Testis (tissue), 5 donors: ENCODE measurements at places on chromosomes 16 and 17. TPM values are rescaled to one million over a fixed set of nuclear protein-coding genes. Genes with fewer than 3 reads are reported as not detected.

GRCh38 chr16:85650135-85650843 lies 37.2 kb downstream of the GSE1 start:
- no peak overlapping the region for H3K27ac ChIP-seq
- no peak overlapping the region for H3K4me3 ChIP-seq
- no peaks in the 10 kb centered on the region for H3K27me3 ChIP-seq

Gene KRTAP2-2
- not detected for polyA plus RNA-seq

DNA sequence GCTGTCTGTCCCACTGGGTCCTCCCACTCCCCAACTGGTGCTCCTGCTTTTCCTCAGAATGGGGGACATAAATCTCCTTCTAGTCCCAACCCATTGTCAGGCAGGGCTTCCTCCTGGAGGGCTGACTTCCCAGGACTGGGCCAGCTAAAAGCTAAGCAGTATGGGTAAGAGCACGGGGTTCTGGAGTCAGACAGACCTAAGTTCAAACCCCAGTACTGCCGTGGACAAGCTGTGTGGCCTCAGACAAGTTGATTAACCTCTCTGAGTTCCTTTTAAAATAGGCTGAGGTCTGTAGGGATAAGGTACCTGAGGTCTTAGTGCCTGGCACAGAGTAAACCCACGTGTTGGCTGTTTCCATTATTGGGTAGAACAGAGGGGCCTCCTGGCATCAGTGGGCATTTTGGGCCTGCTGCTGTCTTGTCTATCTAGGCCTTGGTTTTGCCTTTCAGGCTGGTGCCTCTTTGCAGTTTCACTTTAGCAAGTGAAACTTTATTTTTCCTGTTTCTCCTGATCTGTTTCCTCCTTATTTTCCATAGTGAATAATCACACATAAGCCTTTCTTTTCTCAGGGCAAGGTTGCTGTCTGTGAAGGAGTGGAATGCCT lies 114.6 kb downstream of the PRKCB start:
- no peaks in the 10 kb centered on the region for H3K27me3 ChIP-seq
- H3K4me1 ChIP-seq, result peaks cover 7% of the 10 kb centered on the region
- H3K27ac ChIP-seq, result no peak overlapping the region
- DNase-seq, result no peak

GRCh38 chr17:28141773-28142172 lies 99.3 kb downstream of the NLK start:
- no peaks in the 10 kb centered on the region for H3K4me1 ChIP-seq
- no peaks in the 10 kb centered on the region for H3K36me3 ChIP-seq
- no peak overlapping the region for H3K27ac ChIP-seq
- no peak for DNase-seq
- H3K27me3 ChIP-seq, result no peaks in the 10 kb centered on the region
- H3K4me3 ChIP-seq, result no peak overlapping the region

DNA sequence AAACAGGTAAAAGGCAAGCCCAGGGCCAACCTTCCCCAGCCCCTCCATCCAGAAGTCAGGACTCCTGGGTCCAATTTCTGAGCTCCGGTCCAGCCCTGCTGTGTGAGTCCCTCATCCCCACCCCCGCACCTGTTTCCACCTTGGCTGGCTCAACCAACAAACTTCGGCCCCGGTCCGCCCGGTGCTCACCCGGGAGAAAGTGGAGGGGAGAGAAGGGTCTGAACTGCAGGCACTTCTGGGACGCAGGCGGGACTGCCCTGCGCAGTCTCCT lies 541 bp downstream of the RHBDF2 start:
- H3K4me3 ChIP-seq, result peak overlapping the region; percentile 62
- H3K4me1 ChIP-seq, result peaks cover 36% of the 10 kb centered on the region
- peak overlapping the region; percentile 80 for H3K27ac ChIP-seq
- H3K27me3 ChIP-seq, result no peaks in the 10 kb centered on the region
- DNase-seq, result no peak
- no peaks in the 10 kb centered on the region for H3K36me3 ChIP-seq

DNA sequence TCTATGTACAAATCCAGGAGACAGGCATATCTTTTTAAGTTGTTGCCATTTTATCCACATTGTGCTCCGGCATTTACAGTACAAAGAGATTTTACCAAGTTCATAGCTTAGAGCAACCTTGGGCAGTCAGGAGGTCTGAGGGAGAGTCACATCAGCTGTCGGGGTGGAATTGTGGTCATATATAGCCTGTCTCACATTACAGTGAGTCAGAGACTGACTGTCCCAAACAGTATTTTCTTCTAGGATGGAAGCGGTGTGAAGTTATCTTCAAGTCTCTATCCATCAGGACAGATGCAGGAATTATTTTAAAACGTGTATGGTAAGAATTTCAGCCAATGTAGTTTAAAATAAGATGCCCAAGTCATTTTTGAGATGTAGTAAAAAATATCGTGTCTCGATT lies 53.0 kb downstream of the GPRC5B start:
- no peak overlapping the region for H3K27ac ChIP-seq
- DNase-seq, result peak; percentile 53
- no peaks in the 10 kb centered on the region for H3K4me1 ChIP-seq
- H3K4me3 ChIP-seq, result no peak overlapping the region

DNA sequence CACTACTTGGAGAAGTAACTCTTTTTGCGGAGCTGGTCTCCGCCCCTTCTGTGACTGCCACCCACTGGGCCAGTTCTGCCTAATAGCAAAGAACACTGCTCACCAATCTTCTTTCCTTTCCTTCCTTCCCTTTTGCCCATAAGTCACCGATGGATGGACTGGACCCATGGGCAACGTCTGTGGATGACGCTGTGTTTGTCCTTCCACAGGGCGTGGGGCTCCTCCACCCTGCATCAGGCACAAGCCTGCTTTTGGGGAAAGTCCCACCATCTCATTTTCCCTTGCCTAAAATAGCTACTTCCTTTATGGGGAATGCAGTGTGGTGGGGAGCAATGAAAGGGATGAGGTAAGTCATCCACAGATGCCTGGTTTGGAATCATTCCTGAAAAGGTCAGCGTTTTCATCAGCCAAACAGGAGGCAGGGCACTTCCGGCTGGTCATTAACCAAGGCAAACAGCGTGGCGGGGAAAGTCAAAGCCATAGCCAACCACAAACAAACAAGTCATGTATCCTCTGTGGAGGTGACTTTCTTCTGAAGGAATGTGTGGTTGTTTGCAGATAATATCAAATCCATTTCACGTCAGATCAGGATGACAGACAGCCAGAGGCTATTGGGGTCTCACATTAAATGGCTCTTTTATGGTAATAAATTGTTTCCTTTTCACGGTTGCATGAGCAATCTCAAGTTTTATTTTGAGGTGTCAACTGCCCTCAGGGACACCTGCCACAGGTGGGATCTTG lies 30.7 kb upstream of the MED9 start:
- H3K4me3 ChIP-seq, result no peak overlapping the region
- H3K27ac ChIP-seq, result no peak overlapping the region
- H3K36me3 ChIP-seq, result no peaks in the 10 kb centered on the region
- DNase-seq, result no peak
- no peaks in the 10 kb centered on the region for H3K4me1 ChIP-seq
- no peaks in the 10 kb centered on the region for H3K27me3 ChIP-seq

DNA sequence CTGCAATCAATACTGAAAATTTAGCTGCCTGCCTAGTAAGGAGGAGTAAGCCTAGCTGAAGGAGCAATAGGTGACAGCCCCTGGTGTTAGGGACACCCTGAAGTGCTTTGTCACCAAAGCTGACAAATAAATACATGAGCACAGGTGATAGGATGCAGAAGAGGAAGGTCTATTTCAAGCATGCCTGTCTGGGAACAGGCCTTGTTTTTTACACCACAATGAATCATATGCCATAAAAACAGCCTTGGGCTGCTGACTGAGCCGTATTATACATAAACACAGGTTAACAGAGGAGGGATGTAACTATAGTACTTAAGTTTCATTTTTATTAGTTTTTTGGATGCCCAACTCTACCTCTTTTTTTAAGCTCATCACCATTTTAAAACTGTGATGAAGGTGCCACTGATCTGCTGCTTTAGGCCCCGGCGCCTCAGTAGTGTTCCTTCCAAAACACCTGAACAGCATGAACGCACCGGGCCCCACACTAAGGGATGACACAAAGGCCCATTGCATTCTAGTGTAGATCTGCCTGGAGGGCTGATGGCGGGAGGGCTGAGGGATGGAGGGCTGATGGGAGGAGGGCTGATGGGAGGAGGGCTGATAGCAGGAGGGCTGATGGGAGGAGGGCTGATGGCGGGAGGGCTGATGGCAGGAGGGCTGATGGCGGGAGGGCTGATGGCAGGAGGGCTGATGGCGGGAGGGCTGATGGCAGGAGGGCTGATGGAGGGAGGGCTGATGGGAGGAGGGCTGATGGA lies 150.3 kb downstream of the AATF start:
- no peak overlapping the region for H3K4me3 ChIP-seq
- H3K27ac ChIP-seq, result no peak overlapping the region
- H3K36me3 ChIP-seq, result no peaks in the 10 kb centered on the region
- peaks cover 13% of the 10 kb centered on the region for H3K4me1 ChIP-seq
- DNase-seq, result no peak

DNA sequence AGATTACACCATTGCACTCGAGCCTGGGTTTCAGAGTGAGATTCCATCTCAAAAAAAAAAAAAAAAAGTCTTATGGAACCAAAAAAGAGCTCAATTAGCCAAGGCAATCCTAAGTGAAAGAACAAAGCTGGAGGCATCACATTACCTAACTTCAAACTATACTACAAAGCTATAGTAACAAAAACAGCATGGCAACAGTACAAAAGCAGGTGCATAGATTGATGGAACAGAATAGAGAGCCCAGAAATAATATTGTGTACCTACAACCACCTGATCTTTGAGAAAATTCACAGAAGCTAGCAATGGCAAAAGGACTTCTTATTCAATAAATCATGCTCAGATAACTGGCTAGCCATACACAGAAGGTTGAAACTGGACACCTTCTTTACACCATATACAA lies 24.7 kb upstream of the CCL2 start:
- H3K36me3 ChIP-seq, result no peaks in the 10 kb centered on the region
- no peak overlapping the region for H3K27ac ChIP-seq
- H3K27me3 ChIP-seq, result no peaks in the 10 kb centered on the region
- no peak for DNase-seq
- H3K4me3 ChIP-seq, result no peak overlapping the region

DNA sequence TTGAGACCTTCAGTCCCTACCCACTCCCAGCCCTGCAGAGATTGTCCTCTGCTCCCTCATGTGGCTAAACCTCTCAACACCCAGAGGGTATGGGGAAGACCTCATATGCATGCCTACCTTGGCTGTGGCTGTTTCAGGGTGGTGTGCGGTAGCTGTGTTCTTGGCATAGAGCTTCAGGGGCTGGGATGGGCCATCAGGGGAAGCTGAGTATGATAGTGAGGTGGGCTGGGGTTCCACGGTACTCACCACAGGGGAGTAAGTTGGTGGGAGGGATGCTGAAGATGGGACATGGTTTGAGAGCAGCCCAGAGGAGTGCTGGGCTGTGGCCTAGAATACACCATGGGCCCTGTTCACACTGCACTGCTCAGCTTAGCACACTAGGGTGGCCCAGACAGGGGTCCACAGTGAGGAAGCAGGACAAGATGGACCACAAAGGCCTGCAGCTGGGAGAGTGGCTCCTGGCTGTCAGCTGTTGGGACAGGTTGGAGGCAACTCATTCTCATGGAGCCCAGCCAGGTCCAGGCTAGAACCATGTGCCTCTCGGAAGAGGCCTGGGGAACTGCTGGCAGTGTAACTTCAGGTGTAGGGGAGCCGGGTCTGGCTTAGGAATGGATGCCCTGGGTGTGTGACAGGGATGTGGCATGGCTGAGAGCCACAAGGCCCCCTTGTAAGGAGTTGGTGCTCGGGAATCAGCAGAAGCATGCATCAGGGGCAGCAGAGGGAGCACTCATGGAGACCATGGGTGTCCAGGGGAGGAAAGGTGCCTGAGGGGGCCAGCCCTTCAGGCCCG lies 3.1 kb downstream of the MFAP4 start:
- H3K36me3 ChIP-seq, result no peaks in the 10 kb centered on the region
- no peaks in the 10 kb centered on the region for H3K27me3 ChIP-seq
- H3K27ac ChIP-seq, result peak overlapping the region; percentile 87

Gene HOXB7
- polyA plus RNA-seq, result 4.4 TPM

- no peak overlapping the region for H3K4me3 ChIP-seq
- no peak for DNase-seq
- H3K4me1 ChIP-seq, result peaks cover 2% of the 10 kb centered on the region
- no peaks in the 10 kb centered on the region for H3K27me3 ChIP-seq
Measured at GRCh38 chr17:65848751-65849150, 287.3 kb upstream of the AXIN2 start.

GRCh38 chr17:35931794-35932425 lies 1.3 kb upstream of the RDM1 start:
- no peaks in the 10 kb centered on the region for H3K36me3 ChIP-seq
- H3K27ac ChIP-seq, result no peak overlapping the region
- H3K27me3 ChIP-seq, result no peaks in the 10 kb centered on the region
- no peak overlapping the region for H3K4me3 ChIP-seq
- H3K4me1 ChIP-seq, result peaks cover 23% of the 10 kb centered on the region

GRCh38 chr16:66175058-66175457 lies 191.4 kb upstream of the CDH5 start:
- no peaks in the 10 kb centered on the region for H3K4me1 ChIP-seq
- no peaks in the 10 kb centered on the region for H3K27me3 ChIP-seq
- H3K36me3 ChIP-seq, result no peaks in the 10 kb centered on the region
- H3K27ac ChIP-seq, result no peak overlapping the region

Gene UBN1
- polyA plus RNA-seq, result 98.2 TPM

GRCh38 chr17:14794961-14795360 lies 470.2 kb downstream of the PMP22 start:
- no peaks in the 10 kb centered on the region for H3K27me3 ChIP-seq
- H3K4me1 ChIP-seq, result no peaks in the 10 kb centered on the region
- DNase-seq, result no peak

Gene UMOD
- polyA plus RNA-seq, result 0.99 TPM

Gene PRDM7
- polyA plus RNA-seq, result 4.2 TPM

DNA sequence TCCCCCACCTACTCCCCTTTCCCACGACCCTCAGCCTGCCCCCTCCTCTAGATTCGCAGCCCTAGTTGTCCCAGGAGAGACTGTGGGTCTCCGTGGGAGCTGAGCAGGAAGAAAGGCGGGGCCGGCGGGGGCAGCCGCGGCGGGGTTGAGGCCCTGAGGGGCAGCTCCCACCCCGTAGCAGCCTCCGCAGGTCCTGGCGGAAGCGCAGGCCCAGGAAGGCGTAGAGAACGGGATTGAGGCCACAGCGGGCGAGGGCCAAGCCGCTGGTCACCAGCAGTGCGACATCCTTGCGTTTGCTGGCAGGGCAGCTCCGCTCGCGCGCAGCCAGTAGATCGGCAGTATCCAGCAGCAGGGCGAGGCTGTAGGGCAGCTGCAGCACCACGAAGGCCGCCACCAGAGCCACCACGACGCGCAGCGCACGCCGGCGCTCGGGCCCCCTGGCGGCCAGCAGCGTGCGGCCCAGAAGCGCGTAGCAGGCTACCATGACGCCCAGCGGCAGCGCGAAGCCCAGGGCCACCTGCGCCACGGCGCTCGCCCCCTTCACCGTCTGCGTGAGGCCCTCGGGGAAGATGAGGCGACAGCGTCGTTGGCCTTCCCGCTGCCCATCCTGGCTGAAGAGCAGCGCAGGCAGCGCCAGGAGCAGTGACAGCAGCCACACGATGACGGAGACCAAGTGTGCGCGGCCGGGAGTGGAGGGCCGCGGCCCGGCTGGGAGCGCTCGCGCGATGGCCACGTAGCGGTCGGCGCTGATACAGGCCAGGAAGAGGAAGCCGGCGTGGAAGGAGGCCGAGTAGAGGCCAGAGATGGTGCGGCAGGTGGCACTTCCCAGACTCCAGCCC lies 1.9 kb downstream of the CCR10 start:
- peak; percentile 79 for DNase-seq
- no peaks in the 10 kb centered on the region for H3K36me3 ChIP-seq
- H3K4me3 ChIP-seq, result peak overlapping the region; percentile 33
- no peaks in the 10 kb centered on the region for H3K27me3 ChIP-seq
